ENCODE measurements at places on chromosomes 1 and 21.

DNA sequence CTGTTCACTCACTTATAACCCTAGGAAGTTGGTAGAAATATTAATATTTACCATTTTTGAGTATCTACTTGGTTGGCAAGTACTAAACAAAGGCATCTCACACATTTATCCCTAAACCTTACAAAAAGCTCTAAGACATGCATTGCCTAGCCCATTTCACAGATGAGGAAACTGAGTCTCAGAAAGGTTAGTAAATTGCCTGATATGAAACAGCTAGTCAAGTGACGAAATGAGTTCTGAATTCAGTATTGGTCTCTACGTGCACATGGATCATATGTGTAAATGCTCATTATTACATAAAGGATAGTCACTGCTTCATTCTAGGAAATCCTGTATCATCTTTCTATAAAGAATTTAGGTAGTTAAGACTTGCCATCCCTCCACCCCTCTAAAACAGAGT is 105.1 kb downstream of the BARHL2 start:
- DNase-seq: no peak

DNA sequence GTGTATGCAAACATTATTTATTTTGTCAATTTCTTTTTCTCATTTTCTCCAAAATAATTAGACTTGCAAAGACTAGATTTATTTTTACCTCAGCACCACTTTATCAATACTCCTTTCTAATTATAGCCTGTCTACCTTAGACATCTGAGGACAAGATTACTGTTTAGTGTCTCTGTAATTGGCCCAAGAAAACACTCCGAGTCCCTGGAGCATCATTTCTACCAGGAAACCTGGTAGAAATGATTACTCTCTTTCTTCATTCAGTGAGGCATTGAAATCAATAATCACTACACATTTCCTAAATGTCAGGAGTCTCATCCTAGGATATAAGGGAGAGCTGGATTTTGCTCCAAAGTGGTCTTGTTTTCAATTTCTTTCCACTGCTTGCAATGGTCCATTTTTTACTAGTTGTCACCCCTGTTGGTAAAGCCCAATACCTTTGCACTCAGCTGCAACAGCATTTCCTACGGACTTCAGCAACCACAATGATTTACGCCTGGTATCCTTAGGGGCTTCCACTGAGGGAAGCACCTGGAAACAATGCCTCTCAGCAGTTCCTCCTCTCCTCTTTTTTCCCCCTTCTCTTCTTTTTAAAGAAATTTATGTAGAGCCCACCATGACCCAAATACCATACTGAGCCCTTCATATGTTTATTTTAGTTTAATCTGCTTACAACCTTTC is 64.6 kb downstream of the GRIK1 start:
- DNase-seq: no peak

DNA sequence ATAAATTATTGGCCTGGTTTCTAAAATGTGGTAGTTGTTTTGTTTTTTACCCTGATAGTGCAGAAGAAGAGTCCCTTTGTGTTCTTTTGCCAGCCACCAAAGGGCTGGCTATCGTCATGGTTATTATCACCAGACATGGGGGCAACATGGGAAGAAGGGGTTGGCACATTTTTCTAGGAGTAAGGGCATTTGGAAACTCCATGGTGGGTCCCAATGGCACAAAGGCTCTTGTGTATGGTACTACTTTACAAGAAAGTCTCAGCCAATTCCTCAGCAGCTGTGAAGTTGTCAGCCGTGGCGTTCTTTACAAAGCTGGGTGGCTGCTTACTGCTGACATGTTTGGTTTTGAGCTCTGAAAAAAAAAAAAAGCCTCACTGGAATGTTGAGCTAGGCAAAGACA is 330.4 kb upstream of the ESRRG start:
- no peak for DNase-seq

- DNase-seq: no peak
These were observed 65.7 kb upstream of the RAVER2 start for GRCh38 chr1:64679177-64679576.

DNA sequence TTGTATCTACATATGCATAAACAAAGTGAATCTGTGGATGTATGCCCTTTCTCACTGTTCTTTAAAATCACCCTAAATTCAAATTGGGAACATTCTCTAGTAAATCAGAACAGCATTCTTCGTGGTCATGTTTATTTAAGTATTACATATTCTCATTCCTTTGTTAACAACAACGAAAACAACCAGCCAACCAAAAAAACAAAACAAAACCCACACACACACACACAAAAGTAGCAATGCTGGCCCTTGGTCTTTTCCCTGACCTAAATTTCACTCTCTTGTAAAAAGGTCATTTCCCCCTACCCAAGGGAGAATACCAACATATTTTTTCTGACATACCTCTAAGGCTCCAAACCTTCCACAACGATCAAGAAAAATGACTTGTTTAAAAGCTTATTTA is 102.6 kb downstream of the NRIP1 start:
- no peak for DNase-seq

DNA sequence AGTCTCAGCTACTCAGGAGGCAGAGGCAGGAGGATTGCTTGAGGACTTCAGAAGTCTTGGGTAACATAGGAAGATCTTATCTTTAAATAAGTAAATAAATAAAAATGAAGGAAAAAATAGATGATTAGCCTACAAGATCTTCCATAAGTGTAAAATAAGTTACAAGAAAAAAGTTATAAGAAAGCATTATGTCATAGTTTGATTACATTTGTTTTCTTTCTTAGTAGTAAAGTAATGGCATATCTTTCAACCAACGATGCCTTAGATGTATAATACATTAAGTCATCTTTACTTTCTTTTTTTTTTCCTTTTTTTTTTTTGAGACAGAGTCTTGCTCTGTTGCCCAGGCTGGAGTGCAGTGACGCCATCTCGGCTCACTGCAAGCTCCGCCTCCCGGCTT is 46.5 kb downstream of the SNRPE start:
- no peak for DNase-seq

DNA sequence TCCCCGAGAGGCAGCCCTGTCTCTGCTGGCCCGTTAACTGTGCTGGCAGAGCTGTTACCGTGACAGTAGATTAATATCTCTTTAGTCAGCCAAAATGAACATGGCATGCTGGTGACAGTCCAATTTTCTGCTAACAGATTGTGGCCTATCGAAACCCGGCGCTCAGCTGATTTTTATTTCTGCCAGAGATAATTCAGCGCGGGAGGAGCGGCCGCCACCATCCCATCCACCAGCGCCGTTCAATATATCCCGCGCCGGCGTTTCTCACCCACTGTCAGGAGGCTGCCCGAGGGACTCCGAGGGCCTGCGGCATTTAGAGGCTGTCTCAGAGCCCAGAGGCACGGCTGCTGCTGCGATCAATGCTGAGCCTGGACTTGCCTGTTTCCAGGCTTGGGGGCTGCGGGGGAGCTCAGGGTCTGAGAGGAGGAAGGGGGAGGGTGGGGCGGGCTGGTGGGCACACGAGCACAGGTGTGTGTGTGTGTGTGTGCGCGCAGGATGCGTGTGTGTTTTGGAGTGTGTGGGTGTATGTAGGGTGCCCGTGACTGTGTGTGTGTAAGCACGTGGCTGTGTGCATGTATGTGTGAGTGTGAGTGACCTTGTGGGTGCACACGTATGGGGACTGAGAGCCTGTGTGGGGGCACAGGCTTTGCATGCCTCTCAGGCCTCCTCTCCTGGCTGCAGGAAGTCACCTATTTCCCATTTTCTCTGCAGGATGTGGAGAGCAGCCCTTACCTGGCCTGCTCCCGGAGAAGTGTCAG is 109.7 kb upstream of the ACTRT2 start:
- DNase-seq: no peak

All from hematopoietic multipotent progenitor cell (in vitro differentiated cells).